ENCODE measurements at places on chromosomes 6 and 20.

DNA sequence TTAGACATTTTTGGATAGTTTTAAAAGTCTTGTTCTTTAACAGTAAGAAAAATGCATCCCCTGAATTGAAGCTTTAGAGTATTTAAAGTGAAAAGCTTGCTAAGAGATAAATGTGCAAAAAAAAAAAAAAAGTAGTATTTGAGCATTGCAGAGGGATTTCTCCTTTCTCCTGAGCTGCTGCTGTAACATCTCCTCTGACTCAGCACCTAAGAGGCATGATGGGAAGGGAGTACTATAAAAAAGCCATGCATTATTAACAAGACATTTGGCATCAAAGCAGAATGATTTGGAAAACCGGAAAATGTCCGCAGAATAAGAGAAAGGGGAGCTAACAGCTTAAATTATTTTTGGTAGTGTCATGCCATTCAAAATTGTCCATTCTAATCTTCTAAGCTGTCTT lies 27.9 kb downstream of the B4GALT5 start:
- DNase-seq: no peak

GRCh38 chr6:33819021-33819420 lies 15.2 kb upstream of the MLN start:
- no peak for DNase-seq

GRCh38 chr6:101776919-101777350 lies 383.4 kb downstream of the GRIK2 start:
- no peak for DNase-seq

DNA sequence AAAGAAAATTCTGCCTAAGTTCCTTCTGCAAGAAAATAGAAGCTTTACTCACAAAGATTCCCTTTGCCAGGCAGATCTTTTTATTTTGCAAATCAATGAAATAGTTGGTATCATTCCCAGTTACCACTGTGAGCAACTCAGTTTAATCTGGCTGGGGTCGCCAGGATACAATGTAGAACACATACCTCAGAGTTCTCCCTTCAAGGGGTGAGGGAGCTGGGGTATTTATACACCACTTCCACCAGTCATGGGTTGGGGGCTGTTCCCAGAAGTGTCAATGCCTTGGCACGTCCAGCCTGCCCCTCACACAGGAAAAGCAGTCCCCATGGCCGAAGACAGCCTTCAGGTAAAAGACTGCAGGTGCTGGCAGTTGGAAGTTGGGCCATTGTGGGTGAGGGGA lies 86.2 kb downstream of the SLC24A3 start:
- no peak for DNase-seq

DNA sequence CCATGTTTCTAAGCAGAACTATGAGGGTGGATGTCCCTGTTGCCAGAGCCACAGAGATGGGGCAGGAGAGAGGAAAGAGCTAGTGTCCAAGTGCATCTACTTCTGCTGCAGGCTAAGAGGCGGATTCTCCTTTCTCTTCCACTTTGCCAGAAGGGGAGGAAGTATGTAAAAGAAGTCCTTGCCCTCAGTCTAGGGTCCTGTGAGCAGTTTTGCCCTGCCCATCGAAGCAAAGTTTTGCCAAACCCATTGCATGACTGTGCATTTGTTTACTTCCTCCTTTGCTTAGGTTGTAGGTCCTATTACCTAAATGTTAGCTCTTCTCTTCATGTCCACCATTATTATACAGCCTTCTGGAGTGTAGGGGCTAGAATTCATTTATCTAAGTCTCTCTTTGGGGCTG lies 106.2 kb upstream of the ARMC2 start:
- DNase-seq: no peak

- DNase-seq: no peak
Measured at GRCh38 chr6:144797881-144798589, 512.9 kb downstream of the UTRN start.

GRCh38 chr20:47781632-47782031 lies 3.6 kb downstream of the SULF2 start:
- DNase-seq: no peak

- no peak for DNase-seq
Measured at GRCh38 chr20:63344616-63345327, 16.4 kb downstream of the CHRNA4 start.

DNA sequence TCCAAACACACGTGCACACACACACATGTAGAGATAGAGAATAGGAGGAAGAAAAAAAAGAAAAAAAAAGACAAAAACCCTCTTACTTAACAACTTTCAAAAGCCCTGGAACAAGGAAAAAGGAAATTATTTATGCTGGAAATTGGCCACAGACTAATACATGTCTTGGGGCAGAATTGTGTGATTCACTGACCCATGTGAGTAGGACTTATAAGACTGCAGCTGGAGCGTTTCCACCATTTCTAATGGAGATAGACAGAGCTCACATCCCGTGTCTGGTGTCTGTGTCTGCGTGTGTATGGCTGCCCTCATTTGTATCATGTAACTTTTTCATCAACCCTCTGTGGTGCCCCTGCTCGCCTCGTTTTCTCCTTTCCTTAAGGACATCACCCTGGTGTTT lies 99.8 kb upstream of the PDE10A start:
- DNase-seq: no peak

GRCh38 chr6:142374091-142374770 lies 72.4 kb downstream of the ADGRG6 start:
- no peak for DNase-seq

DNA sequence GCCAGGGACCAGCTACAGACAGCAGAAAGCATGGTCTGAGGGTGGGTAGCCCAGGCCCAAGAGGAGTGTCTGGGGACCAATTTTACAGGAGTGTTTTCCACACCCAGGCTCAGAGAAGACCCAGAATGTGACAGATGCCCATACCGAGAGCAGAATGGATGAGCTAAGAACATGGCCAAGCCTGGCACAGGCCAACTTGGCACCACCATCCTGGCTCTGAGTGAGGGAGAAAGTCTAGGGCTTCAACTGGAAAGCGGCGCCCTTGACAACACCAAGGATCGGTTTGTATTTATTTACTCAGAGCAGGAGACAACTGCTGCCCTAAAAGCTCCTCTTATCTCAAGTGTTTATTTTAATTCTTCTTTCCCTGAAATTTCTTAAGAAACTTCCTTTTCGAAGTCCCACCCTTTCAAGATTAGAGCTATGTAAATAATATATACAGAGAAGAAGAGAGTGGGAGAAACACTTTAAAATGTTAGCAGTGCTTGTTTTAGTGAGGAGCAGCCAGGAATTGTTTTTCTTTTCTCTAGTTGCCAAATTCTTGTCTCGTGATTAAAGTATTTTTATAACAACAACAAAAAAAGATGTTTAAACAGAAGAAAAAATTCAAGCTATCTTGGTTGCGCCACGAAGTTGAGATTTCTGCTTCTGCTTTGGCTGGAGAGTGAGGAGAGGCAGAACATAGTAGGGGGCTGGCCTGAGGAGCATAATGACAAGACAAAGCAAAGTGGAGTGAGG lies 16.2 kb downstream of the TNXB start:
- no peak for DNase-seq

GRCh38 chr6:15575357-15576033 lies 87.3 kb downstream of the DTNBP1 start:
- no peak for DNase-seq

GRCh38 chr6:5453546-5453945 lies 192.2 kb downstream of the FARS2 start:
- DNase-seq: no peak

- no peak for DNase-seq
Measured at GRCh38 chr6:90289902-90290301, 6.7 kb downstream of the BACH2 start.

- no peak for DNase-seq
Measured at GRCh38 chr6:3270258-3270657, 11.5 kb downstream of the PSMG4 start.

DNA sequence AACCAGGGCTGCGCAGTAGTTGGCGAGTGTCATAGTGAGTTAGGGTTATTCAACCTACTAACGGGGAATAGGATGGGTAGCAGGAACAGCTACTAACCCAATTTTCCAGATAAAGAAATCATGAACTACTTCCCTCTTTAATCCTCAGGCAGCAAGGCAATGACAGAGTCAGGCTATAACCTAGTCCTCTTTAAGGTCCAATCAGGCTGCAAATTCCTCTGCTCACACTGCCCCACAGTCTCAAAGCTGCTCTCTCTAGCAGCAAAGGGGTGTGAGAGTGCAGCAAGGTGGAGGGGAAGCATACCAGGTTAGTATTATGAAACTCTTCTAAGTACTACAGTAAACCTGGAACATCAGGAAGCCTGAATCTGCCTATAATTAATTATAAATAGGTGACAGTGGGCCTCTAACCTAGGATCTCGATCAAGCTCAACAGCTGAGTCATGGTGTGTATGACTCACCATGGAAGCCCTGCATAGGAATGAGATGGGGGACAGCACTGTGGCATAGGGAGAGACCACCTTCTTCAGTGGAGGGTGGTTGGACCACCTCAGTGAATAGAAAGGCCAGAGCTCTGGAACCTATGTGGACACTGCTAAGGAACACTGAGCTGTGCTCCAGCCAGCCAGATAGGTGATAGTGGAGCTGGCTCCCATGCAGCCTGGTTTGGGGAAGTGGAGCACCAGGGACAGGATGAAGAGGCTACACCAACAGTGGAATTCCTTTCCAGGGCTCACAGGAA lies 7.9 kb downstream of the PEX6 start:
- DNase-seq: no peak

DNA sequence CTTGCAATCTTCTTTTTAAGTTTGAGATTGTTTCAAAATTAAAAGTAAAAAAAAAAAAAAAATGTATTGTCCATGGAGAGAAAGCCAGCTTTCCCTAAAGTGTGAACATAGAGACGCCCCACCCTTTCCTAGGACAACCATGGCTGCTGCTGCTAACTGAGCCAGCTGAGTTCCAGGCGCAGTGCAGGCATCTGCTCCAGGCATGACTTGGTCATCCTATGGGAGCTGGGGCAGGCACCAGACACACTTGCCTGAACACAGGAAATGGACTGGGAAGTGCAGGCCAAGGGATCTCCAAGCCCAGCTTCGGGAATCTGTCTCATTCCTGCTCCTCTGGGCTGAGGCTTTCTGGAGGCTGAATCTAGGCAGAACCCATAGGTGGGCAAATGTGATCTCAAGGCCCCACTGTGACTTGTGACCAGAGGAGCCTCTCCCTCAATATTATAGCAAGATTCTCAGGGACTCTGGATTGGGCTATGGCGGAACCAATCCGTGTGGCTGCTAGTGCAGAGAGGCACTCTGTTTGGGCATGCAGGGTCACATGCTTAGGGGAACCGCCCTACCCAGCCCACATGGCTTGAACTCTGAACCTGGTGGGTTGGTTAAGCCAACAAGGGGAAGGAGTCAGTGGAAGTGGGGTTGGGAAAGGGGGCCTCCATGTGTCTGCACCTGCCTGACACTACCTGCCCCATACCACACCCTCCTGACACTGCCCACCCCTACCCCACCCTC lies 138.2 kb upstream of the CST7 start:
- no peak for DNase-seq

DNA sequence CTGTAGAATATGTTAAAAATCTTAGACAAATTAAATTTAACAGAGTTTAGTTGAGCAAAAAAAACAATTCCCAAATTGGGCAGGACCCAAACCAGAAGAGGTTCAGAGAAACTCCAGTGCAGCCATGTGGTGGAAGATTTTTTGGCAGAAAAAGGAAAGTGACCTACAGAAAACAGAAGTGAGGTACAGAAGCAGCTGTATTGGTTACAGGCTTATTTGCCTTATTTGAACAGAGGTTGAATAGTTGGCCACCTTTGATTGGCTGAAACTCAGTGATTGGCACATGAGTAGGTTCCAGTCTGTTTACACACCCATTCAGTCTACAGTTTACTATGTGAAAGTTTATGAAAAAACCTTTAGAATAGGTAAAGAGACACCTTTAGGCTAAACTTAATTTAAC lies 110.9 kb upstream of the LAMP5 start:
- no peak for DNase-seq

GRCh38 chr6:76697585-76697984 lies 625.1 kb upstream of the IMPG1 start:
- DNase-seq: no peak

DNA sequence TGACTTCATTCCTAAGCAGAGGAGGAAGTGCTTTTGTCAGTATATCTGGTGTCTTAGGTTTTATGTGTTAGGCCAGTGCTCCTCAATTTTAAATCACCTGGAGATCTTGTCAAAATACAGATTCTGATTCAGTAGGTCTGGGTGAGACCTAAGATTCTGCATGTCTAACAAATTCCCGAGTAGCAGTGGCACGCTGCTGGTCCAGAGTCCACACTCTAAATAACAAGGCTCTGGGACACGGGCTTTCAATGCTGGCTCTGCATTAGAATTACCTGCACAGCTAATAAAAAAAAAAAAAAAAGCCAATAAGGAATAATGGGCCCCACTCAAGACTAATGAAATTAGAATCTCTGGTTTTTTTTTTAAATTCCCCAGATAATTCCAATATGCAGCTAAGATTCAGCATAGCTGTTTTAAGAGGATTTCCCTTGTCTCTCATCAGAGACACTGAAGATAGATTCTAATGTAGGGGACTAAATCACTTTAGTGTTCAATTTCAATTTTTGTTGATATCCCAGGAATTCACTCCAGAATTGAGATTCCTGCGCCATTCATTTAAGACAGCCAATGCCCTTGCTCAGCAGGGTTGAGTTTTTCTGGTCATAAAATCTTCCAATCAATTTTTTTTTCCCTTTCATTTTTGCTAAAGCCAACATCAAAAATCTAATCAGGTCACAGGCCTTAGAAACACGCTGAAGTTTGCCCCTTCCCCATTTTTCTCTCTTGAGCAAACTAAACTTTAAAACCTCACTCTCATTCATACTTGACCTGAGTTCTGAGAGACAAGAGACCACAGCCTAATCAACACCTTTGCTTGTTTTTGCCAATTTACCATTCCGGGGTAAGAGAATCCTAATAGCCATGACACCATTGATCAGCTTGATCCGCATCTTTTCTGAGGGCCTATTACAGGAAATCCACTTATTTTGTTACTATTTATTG lies 2.4 kb downstream of the TDP2 start:
- DNase-seq: no peak

DNA sequence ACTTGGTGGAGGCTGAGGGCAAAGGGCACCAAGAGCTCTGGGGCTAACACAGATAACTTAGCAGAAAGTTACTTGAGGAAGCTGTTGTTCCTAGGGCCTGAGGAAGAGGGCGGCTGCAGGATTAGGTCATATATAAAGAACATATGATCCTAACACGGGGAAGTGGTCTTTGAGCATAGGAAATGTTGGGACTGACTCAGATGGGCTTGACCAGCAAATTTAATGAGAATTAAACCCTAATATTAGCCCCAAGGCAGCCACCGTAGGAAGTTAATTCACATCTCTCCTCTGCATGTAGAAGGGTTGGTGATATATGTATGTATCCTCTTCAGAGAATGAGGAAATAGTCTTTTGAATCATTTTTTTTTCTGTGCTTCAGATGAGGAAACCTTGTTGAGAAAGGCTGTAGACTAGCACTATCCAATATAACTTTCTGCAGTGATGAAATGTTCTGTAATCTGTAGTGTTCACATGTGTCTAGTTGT lies 9.2 kb upstream of the ZBTB9 start:
- DNase-seq: no peak
